ENCODE measurements at places on chromosomes 5 and 9.

DNA sequence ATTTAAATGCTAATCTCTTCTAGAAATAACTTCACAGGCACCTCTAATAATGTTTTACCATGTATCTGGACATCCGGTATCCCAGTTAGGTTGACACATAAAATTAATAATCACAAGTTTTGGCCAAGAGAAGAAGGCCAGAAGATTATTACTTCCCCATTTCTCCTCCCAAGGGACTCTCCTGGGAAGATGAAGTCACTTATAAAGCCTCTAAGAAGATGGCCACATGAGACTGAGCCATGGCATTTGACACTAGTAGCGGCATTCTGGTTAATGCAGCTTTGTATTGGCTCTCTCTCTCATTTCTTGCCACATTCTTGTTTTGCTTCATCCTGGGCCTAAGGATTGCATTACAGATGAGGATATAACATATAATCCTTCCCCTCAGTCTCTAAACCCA lies 34.5 kb upstream of the RASA1 start:
- no peak for DNase-seq

- DNase-seq: peak; percentile 10
Measured at GRCh38 chr9:92947268-92948037, at the start of gene FGD3. FGD3 (plus strand) TSS chr9:92947523; CDS start chr9:92976257, 28,734 bp downstream.

DNA sequence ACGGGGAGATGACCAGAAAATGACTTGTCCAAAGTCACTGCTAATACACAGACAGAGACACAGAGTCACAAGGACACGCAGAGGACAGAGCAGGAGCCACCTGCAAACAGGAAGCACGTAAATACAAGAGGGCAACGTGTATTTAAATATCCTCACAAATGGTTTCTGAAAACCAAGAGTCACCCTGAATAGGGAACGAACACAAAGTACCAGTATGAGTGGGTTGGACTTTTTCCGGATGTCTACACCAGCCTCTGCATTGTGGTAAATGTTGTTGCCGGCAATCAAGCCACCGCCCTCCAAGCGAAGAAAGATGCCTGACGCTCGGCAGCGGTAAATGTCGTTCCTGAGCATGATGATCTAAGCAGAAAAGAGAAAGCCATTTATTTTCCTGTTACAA lies 44.5 kb downstream of the FBXO10 start:
- DNase-seq: no peak

DNA sequence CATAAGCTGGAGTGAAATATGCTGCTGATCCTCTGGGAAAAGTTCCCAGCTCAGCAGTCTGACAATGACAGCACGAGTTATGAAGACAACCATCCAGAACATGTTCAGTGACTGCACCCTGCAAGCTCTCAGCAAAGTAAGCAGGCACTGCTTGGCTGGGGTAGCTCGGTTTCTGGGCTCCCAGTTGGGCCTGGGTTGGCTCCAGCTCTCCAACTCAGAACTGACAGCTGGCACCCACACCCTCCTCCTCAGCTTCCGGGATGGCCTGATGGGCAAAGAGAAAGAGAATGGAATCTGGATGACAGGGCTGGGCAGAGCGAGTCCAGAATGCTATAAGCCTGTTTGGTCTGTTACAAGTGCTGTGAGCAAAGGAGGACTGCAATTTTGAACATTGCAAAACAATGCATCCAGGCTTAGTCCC lies 185.0 kb downstream of the CSNK1G3 start:
- peak; percentile 33 for DNase-seq

- no peak for DNase-seq
Measured at GRCh38 chr9:73080110-73080694, 71.5 kb upstream of the ANXA1 start.

DNA sequence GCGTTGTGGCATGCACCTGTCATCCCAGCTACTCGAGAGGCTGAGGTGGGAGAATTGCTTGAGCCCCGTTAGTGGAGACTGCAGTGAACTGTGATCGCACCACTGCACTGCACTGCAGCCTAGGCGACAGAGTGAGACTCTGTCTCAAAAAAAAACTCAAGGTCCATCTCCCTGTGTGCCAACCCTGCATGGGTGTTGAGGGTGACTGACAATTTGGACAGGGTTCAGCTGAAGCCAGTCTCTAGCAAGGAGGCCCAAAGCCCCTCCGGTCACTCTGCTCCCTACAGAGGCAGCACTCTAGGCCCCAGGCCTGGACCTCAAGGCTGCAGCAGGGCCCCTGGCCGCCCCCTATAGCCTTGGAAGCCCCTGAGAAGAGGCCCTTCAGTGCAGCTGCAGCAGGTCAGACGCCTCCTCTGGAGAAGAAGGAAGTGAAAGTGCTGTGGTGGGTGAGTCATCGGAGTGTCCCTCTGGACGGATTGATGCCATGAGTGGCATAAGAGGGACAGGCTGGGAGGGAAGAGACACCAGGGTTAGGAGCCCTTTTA lies 39.2 kb upstream of the NEK6 start:
- peak; percentile 26 for DNase-seq

DNA sequence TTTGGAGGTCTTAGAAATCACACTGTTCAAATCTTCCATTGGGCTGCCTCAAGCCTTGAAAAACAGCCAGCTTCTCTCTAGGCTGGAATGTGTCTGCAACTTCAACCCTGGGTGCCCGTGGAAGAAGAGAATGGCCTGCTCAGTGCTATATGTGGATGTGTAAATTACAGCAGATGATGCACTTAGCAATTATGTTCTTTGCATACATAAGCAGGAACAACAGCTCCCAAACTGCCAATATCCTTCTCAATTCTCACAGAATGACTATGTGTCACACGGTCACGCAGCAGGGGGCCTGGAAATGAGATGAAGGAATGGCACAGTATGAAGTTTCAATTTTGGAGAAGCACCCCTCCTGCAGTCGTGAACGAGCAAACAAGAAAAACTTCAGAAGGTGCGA lies 175.2 kb upstream of the SMARCA2 start:
- DNase-seq: no peak

GRCh38 chr9:125881042-125881441 lies 133.9 kb downstream of the PBX3 start:
- no peak for DNase-seq

- no peak for DNase-seq
Measured at GRCh38 chr5:176652136-176652535, 4.9 kb downstream of the TSPAN17 start.

DNA sequence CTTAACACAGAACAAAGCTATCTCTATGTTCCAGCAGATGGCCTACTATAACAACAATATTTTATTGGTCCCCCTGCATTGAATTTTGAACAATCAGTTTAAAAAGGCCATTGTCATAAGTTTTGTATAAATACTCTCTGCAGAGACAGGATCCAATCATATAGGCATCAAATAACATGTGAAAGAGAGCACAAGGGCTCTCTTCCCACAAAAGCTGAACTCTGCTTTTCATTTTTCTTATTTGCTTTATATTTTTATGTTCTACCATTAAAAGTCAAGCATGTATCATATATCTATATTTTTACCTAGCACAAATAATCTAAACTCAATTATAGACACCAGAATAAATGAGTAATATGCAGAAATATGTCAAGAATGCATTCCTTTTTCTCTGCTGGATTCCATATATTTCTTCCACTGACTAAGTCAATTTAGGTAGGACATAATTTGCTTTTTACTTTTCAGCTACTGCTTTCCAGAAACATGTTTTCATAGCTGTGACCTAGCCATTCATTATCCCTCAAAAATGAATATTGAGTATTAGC lies 143.6 kb downstream of the CDH9 start:
- DNase-seq: peak; percentile 64

DNA sequence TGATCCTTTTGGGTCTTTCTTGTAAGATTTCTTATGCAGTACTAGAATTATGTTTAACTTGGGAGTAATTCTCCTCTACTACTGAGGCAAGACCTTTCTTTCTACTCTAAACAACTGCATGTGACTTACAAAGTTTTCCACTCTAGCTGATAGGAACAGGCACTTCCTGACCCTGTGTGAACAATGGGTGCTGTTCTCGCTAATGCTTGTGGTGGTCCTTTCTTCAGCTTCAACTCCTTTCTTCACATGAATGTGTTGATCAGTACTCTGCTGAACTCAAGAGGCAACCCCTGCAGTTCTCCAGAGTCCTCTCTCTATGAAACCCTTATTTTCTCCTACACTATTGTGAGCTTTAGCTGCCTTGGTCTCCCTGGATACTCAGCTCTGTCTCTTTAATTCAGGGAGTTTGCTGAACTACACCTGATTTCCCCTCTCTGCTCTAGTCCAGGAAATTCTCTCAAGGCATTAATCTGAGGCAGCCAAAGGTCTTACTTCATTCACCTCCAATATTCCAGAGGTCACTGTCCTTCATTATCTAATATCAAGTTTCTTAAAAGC lies 484.6 kb upstream of the PIK3R1 start:
- DNase-seq: no peak

DNA sequence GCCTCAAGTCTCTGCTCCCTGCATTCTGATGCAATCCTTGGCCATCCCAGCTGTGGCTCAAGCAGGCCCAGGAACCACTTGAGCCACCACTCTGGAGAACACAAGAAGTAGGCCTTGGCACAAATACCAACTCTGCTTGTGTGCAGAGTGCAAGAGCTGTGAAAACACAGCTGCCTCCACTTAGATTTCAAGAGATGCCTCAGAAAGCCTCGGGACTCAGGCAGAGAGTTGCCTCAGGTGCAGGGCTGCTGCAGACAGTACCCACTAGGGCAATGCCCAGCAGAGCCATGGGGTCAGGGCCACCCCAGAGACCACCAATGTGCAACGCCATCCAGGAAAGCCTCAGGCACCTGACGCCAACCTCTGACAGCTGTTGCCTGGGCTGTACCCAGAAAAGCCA lies 82.4 kb downstream of the FREM1 start:
- no peak for DNase-seq

GRCh38 chr5:73764996-73765395 lies 139.0 kb downstream of the ARHGEF28 start:
- no peak for DNase-seq

- peak; percentile 18 for DNase-seq
Measured at GRCh38 chr5:111345731-111346130, 121.5 kb downstream of the CAMK4 start.

GRCh38 chr9:92965759-92966517 lies 18.6 kb downstream of the FGD3 start:
- DNase-seq: no peak

DNA sequence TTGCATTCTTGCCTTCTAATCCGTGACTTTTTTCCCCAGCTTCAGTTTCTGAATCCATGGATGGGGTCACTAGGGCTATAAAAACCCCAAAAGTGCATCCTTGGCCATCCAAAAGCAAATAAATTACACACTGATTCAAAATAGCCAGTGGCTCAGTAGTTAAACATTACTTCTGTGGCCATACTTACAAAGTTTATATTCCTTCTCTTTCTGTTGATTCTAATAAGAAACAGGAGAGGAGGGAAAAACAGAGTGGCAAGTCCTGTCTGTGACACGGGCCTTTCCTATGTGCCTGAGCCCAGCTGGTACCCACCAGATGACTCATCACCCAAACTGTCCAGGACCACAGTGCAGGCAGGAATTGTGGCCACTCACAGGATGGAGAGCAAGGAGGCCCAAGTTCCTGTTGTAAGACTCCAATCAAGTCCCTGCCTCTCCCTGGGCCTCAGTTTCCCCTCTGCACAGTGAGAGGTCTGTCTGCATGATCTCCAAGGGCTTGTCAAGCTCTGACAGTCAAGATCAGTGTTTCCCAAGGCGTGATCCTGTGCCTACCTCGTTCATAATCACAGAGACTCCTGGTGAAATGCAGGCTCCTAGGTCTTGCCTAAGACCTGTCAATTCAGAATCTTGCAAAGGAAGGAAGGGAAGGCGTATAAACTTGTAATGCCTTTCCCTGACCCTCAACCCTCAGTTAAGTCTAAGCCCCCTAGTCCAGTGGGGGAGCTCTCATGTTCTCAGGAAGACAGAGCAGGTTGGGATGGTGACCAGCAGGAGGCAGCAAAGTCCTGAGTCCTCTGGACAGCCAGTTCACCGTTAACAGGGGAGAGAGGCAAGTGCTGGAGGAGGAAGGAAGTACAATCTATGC lies 29.5 kb downstream of the TNIP1 start:
- DNase-seq: peak; percentile 75

- DNase-seq: peak; percentile 86
Measured at GRCh38 chr5:157710882-157711281, 20.3 kb upstream of the THG1L start.

GRCh38 chr5:135010502-135011354 lies 23.3 kb downstream of the PITX1 start:
- DNase-seq: no peak

- peak; percentile 67 for DNase-seq
Measured at GRCh38 chr5:152532714-152533113, 127.6 kb upstream of the NMUR2 start.

DNA sequence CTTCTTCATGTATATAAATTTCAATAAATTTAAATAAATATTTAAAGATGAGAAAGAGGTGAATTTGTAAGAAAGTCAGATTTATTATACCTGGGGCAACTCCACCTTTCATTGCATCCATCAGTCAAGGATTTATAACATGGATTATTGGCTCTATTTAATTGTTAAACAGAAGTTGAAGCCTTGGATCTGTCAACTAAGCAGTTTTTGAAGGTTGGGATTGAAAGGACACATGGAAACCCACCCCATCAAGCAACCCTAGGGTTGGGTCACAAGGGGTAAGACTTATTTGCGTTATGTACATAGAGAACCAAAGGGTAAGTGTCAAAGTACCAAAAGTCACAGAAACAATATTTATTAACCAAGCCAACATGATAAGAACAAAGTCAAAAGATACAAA lies 342.5 kb downstream of the ELAVL2 start:
- DNase-seq: no peak

DNA sequence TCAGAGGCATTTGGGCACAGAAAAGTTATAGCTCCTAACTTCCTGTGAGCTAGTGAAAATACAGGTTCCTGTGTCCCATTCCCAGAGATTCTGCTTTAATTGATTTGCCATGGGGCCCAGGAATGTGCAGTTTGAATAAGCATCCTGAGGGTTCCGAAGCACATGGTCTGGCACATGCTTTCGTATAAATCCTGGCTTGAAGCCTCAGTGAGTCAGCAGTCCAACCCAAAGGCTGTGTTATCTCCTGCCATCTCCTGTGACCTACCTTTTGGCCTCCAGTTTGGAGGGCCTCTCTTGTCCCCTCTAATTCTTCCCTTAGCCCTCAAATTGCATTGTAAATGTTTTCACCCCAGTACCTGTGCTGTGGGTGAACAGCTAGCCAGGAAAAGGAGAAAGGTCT lies 183.8 kb downstream of the NR3C1 start:
- no peak for DNase-seq

- peak; percentile 83 for DNase-seq
Measured at GRCh38 chr9:6015278-6016157, at the start of gene RANBP6. RANBP6 (minus strand) TSS chr9:6015624; CDS start chr9:6015607, 17 bp downstream.

DNA sequence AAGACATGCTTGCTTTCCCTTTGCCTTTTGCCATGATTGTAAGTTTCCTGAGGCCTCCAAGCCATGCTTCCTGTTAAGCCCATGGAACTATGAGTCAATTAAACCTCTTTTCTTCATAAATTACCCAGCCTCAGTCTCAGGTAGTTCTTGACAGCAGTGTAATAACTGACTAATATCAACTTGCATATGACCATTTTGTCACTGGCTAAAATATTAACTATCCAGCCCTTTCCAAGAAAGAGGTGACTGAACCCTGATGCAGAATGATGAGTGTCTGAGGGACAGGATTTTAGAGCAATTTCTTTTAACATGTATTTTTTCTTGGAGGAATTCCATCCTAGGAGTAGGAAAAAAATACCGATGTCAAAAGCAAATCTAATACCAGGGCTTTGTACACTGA lies 266.1 kb downstream of the SEMA5A start:
- no peak for DNase-seq
